NCI-H2171 (cell line): ENCODE measurements at places on chromosomes 4 and X.
A peak's percentile ranks its signal among the peaks of the same experiment; 100 is the strongest.

DNA sequence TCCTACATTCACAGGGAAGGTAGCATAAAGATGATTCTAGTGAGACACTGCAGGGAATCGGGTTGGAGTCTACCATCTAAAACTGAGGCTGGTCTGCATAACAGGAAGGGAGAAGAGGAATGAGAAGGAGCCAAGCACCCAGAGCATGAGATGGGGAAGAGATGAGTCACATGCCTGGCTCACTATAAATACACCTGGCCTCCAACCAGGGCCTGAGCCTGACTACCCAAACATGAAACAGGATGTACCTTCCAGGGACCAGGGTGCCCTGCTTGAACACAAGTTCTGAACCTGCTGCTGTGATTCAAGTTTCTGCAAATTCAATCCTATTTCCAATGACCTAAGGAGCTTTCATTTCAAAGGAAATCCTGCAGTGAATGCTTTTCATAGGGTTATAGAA is 24.9 kb downstream of the CD99L2 start:
- DNase-seq: no peak

DNA sequence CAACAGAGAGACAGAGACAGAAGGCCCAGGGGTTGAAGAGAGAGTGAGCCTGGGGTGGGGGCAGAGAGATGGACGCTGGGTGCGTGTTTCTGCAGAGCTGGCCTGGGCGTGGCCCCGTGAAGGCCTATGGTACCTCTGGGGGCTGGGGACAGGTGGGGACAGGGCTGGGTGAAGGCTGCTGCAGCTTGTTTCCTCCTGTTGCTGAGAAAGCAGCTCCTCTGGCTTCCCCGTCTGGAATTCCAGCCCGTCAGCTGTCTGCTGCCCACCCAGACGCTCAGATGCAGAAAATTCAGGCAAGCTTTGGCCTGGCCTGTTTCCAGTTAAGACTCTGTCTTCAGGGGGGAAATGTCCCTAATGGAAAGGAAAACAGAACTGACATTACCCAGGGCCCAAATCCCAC is 76.8 kb upstream of the PSAPL1 start:
- DNase-seq: no peak

GRCh38 chr4:93760284-93760683 is 68.3 kb upstream of the ATOH1 start:
- no peak for DNase-seq

DNA sequence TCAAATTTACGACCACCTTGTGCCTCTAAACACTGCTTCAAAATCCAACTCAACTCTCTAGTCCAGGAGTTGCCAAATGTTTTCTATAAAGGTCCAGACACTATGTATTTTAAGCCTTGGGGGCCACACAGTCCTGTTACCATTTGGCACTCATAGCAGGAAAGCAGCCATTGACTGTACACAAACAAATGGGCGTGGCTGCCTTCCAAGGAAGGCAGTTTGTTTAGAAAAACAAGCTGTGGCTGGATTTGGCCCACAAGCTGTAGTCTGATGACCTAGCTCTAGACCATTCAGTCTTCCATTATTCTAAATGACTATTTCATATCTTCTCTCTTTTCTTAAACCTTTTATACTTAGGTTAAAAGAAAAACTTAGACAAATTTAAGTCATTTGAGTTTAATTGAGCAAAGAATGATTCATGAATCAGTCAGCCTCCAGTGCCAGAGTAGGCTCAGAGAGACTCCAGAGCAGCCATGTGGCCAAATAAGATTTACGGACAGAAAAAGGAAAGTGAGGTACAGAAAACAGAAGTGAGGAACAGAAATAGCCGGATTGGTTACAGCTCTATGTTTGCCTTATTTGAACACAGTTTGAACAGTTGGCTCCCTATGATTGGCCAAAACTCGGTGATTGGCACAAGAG is 825.8 kb upstream of the LCORL start:
- DNase-seq: no peak

DNA sequence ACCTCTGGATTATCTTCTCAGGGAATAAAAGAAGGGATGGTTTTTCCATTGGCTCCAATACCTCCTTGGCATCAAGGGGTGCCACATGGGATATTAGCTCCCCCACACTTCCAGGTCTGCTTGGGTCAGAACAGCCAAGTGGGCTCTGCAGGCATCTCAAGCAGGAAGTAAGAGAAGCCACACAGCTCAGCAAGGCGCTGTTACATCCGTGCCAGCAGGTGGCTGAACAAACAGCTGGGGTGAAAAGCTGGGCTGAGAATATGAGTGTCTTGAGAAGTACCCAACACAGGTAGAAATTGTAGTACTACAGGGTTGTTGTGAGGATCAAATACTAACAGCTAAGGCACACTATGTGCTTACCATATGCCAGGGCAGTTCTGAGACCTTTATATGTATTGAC is 76.7 kb upstream of the TMEM150C start:
- no peak for DNase-seq

DNA sequence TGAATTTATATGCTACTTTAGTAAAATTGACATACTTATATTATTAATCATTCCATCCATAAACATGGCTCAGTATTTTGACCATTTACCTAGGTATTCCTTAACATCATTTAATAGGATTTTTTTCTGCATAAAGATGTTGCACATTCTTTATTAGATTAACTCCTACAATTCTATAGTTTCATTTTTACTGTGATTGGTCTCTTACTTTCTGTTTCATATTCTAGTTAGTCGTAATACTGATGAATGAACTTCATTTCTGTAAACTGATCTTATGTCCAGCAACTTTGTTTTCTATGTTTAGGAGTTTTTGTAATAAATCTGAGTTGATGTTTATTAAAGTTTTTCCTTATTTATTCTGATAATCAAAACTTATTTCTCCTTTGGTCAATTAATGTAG is 278.2 kb upstream of the CXXC4 start:
- DNase-seq: no peak

GRCh38 chrX:111123606-111124179 is 27.7 kb downstream of the PAK3 start:
- DNase-seq: no peak

GRCh38 chr4:87130985-87131703 is 89.3 kb downstream of the KLHL8 start:
- no peak for DNase-seq

DNA sequence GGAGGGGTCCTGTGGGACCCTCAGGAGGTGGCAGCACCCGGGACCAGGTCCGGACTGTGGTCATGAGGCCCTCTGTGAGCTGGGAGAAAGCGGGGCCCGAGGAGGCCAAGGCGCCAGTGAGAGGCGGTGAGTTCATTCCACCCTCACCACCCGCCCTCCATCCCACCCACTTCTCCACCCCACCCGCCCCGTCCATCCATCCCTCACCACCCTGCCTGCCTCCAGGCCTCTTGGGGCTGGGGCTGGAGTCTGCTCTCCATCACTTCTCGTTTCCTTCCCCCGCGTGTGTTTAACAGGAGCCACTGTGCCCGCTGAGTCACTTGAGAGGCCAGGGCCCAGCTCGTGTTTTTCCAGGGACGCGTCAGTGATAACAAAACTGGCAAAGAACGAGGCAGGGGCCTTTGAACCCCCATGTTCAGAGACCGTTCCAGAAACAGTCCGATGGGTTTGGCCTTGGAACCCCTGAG is 6.2 kb downstream of the SH3TC1 start:
- no peak for DNase-seq

- no peak for DNase-seq
Observed at GRCh38 chr4:10006601-10007435, 14.5 kb downstream of the SLC2A9 start.

GRCh38 chr4:7854697-7855370 is 84.8 kb downstream of the AFAP1 start:
- DNase-seq: no peak

DNA sequence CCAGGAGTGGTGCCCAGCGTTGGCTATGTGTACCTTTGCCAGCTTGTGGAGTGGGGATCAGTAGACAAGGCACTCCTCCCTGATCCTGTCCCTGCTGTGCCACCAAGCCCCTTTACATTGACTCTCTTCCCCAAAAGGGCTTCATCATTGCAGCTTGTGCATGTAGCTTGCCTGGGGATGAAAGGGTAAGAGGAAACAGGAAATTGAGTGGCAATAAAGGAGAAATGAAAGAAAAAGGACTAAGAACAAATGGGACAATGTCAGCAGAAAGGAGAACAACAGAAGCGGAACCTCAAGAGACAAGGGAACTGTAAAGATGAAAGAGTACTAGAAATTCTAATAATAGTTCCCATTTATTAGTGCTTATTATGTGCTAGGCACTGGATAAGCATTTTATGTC is 8.7 kb upstream of the IL13RA1 start:
- no peak for DNase-seq

DNA sequence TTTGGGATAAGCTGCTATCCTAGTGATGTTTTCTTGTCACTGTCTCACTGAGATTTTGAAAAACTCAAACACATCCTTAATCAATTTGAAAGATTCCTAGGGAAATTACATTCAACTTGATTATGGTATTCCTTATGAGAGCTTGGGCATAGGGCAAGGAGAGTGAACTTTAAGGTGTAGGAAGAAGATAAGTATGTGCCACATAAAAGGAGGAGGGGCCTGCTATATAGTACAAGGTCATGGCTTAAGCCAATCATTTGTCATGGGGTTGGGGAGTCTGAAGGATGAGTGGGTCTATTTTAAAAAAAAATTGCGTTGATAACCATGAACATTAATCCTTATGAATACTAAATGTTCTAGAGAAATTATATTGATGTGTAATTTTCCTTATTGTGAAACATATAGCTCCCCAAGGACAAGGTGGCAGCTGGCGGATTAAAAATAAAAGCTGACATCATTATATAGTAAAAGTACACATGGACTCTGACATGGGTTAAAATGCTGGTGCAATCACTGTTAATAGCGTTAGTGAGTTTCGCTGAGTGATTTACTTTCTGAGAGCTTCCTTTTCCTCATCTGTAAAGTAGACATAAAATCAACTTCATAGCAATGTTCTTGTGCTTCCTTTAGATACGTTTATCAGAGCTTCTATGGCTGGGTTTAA is 17.4 kb downstream of the GALNT7 start:
- peak; percentile 16 for DNase-seq

GRCh38 chr4:187504974-187505797 is 490.4 kb upstream of the ZFP42 start:
- no peak for DNase-seq

GRCh38 chr4:77734928-77735327 is 84.2 kb downstream of the CNOT6L start:
- no peak for DNase-seq

- peak; percentile 6 for DNase-seq
Observed at GRCh38 chrX:19535476-19535875, 20.2 kb upstream of the MAP3K15 start.

DNA sequence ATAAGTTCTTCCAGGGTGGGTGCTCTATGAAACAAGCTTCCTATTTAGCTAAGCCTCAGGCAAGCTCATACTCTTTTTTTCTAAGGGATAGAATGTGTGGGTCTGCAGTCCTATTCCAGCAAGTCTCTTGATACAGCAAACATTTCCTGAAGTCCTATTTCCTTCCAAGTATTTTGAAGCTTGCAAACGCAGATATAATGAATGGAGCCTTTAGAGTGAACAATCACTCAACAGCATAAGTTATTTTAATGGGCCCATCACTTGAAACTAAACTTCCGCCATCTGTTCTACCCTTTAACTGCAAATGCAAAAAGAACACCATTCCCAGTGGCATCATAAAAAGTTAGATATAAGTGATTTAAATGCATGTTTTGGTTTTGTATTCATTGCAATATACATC is 108.3 kb upstream of the TAPT1 start:
- no peak for DNase-seq

- no peak for DNase-seq
Observed at GRCh38 chr4:30776451-30776850, 56.3 kb downstream of the PCDH7 start.

DNA sequence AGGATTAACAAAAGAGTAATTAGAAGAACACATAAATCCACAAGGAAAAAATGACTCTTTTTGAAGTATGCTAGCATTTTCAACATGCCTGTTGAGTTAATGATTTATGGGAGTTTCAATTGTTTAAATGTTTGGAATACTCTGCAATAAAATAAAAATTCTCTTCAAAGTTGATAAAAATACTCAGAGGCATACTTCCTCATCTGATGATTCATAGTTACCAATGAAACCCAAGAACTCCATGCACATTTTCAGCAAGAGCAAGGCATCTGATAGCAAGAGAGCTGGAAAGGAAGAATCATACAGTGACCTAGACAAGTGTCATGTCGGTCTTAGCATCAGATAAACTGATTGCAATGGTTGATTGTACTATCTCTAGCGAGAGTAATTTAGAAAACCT is 443.7 kb upstream of the ATOH1 start:
- no peak for DNase-seq

DNA sequence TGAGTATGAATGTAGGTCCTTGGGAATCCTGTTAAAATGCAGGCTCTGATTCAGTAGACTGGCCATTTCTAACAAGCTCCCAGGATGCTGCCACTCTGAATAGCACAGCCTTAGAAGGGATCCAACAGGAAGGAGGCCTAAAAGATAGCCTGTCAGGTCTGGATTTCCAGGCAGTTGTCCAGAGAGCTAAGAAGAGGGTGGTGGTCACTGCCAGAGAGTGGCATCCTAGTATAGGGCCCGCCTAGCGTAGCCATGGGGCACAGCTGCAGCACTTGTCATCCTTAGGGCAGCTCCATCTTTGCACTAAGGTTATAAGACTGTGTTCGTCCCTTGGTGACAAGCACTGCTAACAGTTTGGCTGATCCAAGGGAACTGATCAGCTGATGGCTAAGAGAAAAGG is 20.5 kb upstream of the NUP54 start:
- no peak for DNase-seq

- DNase-seq: no peak
Observed at GRCh38 chrX:84479086-84479485, 23.2 kb downstream of the HDX start.

DNA sequence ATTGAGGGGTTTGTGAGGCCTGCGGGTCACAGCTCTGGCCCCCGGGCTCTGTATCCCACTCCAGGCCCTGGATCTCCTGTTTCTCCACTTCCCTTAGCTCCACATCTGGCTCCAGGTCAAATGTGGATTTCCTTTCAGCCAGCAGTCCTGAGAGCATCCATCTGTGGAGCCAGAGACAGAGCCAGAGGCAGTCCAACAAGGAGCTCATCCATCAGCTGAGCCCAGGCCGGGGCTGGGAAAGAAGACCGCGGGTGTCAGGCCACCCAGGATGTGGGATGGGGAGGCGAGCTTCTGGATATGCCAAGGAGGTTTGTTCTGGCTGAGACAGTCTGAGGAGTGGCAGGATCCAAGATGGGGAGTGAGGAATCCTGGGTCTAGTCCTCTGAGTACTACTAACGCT is 91.7 kb downstream of the EFNB1 start:
- no peak for DNase-seq

- DNase-seq: no peak
Observed at GRCh38 chrX:129754056-129755024, 15.6 kb downstream of the XPNPEP2 start.

- DNase-seq: no peak
Observed at GRCh38 chr4:12658146-12658545, 826.0 kb downstream of the RAB28 start.

GRCh38 chr4:65600656-65601055 is 69.6 kb downstream of the EPHA5 start:
- DNase-seq: no peak

DNA sequence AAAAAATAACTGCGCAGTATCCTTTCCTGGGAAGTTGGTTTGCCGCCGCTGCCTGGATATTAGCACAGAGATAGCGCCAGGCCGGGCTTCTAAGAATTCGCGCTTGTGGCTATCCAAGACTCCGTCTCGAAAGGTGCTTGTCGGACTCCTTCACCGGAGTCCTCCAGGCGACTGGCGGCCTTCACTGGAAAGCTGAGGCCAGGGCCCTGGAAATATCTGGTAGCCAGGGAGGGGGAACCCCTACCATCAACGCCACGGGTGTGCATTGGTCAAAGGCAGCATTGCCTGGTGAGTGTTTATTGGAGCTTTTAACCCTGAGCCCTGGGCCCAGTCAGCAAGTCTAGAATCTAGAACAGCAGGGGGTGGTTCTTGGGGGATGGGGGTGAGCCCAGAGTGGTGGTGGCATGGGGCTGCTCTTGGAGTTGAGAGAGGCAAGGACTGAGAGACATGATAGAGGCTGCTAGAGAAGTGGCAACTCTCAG is 577 bp upstream of the PIM2 start:
- DNase-seq: no peak
